ENCODE measurements at places on chromosomes 12 and 14.

- no peak for DNase-seq
Measured at GRCh38 chr12:108182096-108182495, 53.0 kb downstream of the WSCD2 start.

GRCh38 chr12:87760943-87761342 lies 268.3 kb downstream of the C12orf50 start:
- DNase-seq, result no peak

DNA sequence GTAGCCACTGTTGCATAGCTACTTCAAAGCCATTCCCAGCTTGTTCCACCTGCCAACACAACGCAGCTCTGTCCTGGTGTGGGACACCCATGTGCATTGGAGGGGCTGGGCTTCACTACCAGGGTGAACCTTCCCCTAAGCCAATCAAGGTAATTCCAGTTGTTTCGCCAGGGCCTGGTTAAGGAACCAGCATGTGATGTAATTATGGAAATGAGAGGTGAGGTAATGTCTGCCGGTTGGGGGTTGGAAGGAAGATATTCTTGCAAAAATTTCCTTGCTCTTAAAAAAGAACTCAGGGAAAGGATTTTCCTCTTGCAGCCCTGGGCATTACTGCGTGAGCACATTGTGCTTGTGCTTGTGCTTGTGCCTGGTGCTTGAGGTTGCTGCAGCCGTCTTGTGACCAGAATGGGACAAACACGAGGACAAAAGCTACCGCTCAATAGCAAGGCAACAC lies 14.9 kb downstream of the TUBA1C start:
- DNase-seq, result no peak

- no peak for DNase-seq
Measured at GRCh38 chr12:100138048-100138802, 4.4 kb downstream of the BLTP3B start.

GRCh38 chr14:30874120-30874998 lies at the start of gene COCH:
COCH (plus strand) TSS chr14:30874559; CDS start chr14:30874939, 380 bp downstream.
- peak; percentile 3 for DNase-seq

- no peak for DNase-seq
Measured at GRCh38 chr12:113472191-113473121, 785 bp upstream of the LHX5 start.

GRCh38 chr14:61483476-61483875 lies 162.1 kb downstream of the PRKCH start:
- DNase-seq, result no peak

- DNase-seq, result no peak
Measured at GRCh38 chr12:104025771-104026170, 24.2 kb downstream of the GLT8D2 start.

- no peak for DNase-seq
Measured at GRCh38 chr14:102693006-102693755, 84.1 kb upstream of the TRAF3 start.

DNA sequence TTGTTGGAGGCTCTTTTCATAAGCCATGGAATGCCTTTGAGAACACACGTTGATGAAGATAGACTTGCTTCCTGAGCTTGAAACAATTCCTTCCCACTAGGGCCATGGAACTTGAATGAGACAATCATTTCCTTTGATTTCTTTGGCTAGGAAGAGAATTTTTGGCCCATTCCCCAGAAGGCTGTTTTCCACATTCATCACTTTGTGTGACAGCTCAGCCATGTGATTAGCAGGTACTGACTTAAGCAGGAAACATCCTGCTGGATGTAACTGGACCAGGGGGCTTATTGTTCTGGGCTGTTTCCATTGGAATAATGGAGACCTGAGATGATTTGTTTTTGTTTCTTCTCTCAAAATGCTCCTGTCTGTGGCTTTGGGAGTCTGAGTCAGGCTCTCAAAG lies 469.8 kb upstream of the SEL1L start:
- DNase-seq, result no peak

DNA sequence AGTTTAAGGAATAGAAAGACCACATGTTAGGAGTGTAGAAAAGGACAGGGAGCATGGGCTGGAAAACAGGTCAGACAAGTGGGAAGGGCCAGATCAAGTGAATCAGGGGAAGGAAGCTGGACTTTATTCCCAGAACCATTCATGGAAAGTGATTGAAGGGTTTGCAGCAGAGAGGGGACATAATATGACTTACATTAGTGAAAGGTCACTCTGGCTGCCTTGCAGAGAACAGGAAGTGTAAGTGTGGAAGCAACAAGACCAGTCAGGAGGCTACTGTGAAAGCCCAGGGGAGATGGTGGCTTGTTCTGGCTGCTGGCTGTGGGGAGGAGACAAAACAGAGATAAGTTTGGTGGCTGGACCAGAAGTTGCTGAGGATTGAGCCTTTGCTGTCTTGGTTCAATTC lies 69.1 kb downstream of the VCPKMT start:
- no peak for DNase-seq

- no peak for DNase-seq
Measured at GRCh38 chr14:92417759-92418158, 94.8 kb downstream of the SLC24A4 start.

- DNase-seq, result no peak
Measured at GRCh38 chr14:72980863-72981262, 46.0 kb downstream of the ZFYVE1 start.

- DNase-seq, result no peak
Measured at GRCh38 chr14:45222485-45223262, 30.3 kb downstream of the MIS18BP1 start.

- no peak for DNase-seq
Measured at GRCh38 chr14:36663404-36664321, 2.0 kb downstream of the PAX9 start.

GRCh38 chr12:69240631-69240995 lies 1.2 kb downstream of the CPSF6 start:
- peak; percentile 5 for DNase-seq

GRCh38 chr12:9626291-9626690 lies 18.6 kb upstream of the KLRB1 start:
- no peak for DNase-seq

GRCh38 chr14:89314274-89314673 lies 102.8 kb downstream of the FOXN3 start:
- DNase-seq, result no peak

DNA sequence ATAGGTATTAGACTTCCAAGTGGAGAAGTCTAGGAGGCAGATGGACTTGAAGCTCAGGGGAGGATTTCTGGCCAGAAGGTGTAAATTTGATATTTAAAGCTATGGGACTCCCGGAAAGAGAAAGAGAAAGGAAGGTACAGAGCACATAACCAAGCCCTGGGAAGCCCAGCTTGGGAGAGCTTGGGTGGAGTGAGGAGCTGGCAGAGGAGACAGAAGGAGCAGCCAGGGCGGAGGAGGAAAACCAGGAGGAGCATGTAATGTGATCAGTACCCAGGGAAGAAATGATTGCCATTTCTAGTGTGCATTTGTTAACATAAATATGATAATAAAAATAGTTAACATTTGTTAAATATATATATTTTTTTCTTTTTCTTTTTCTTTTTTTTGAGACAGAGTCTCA lies 67.4 kb downstream of the KICS2 start:
- DNase-seq, result no peak

DNA sequence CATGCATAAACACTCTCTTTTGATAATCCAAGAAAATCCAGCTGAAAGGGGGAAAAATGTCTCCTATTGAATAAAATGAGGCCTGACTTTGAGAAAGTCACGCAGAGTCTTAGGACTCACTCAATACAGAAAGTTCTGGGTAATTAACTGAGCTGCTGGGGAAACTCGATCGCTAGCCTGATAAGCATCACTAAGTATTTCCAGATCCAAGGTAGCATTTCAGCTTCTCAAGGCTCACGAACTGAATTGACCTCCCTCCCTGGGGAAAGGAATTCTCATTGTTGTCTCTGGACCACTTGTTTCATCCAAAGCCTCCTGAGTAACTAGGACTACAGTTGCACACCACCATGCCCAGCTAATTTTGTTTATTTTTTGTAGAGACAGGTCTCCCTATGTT lies 13.8 kb upstream of the ANAPC5 start:
- no peak for DNase-seq

GRCh38 chr12:124542021-124542949 lies 25.1 kb downstream of the NCOR2 start:
- DNase-seq, result no peak

GRCh38 chr14:91927191-91927590 lies 20.3 kb downstream of the FBLN5 start:
- no peak for DNase-seq

DNA sequence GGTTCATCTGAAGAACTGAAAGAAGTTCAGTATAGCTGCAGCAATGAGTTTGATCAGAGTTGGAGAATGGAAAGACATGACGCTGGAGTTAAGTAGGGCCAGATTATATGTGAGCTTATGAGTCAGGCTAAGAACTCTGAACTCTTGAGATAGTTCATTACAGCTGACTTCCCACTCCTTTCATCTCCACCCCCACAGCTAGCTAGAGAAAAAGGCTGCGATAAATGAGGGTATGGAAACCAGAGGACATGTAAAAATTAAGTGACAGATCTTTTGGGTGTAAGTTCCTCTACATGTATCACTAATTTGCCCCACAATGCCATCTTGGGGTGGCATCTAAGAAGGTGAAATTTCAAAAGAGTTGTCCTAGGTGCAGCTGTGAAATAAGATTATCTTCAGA lies 28.6 kb downstream of the PYM1 start:
- no peak for DNase-seq

GRCh38 chr14:101072070-101072469 lies 168.5 kb upstream of the RTL1 start:
- no peak for DNase-seq

- no peak for DNase-seq
Measured at GRCh38 chr12:50162230-50162629, 4.9 kb downstream of the CERS5 start.

DNA sequence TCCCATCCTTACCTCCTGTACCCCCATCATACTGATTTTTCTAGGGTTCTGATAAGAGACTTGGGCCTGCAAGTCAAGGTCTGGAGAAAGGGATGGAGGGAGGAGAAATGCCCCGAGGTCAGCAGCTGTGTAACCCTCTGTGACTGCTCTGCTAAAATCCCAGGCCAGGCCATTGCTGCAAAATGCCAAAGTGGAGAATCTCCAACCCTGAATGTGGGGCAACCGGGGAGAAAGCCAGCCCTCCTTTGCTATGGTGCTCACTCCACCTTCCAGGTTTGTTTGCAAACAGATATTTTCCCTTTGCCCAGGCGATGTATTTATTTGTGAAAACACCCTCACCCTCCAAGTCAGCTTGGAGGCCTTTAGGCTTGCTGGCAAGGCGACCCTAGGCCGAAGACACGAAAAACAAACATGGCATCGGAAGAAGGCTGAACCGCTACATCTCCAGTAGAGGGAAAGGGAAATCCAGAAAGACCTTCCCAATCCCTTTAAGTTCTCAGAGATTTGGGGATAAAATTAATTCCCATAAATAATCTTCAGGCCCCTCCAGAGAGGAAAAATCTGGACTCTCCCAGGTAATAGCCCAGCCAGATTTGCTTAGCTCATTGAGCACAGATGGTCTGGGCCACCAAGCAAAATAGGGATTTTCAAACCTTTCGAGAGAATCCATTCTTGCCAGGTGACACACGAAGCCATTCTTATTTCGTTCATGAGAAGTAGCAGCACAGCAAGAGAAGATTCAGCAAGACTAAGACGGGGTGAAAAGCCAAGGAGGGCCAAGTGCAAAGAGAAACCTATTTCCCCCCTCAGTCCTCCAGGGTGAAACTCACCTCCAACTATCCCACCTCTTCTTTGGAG lies 1.3 kb upstream of the TBX5 start:
- DNase-seq, result no peak

DNA sequence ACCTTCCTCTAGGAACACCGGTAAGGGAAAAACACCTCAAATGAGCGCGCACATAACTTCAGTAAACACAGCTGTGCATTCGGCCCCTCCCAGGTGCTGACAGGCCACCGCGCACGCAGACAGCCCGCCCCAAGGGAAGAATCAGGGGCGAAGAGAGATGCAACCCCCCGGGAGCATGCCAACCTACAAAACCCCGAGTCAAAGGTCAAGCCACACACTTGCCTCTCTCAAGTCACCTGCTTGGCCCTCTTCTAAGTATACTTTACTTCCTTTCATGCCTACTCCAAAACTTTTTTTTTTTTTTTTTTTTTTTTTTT lies 2.3 kb upstream of the CYP46A1 start:
- DNase-seq, result no peak

GRCh38 chr12:92446083-92446460 lies 256.7 kb upstream of the PLEKHG7 start:
- no peak for DNase-seq

GRCh38 chr12:88185988-88186387 lies 43.9 kb downstream of the TMTC3 start:
- DNase-seq, result no peak

- DNase-seq, result no peak
Measured at GRCh38 chr14:104093366-104094055, 8.0 kb downstream of the ASPG start.

DNA sequence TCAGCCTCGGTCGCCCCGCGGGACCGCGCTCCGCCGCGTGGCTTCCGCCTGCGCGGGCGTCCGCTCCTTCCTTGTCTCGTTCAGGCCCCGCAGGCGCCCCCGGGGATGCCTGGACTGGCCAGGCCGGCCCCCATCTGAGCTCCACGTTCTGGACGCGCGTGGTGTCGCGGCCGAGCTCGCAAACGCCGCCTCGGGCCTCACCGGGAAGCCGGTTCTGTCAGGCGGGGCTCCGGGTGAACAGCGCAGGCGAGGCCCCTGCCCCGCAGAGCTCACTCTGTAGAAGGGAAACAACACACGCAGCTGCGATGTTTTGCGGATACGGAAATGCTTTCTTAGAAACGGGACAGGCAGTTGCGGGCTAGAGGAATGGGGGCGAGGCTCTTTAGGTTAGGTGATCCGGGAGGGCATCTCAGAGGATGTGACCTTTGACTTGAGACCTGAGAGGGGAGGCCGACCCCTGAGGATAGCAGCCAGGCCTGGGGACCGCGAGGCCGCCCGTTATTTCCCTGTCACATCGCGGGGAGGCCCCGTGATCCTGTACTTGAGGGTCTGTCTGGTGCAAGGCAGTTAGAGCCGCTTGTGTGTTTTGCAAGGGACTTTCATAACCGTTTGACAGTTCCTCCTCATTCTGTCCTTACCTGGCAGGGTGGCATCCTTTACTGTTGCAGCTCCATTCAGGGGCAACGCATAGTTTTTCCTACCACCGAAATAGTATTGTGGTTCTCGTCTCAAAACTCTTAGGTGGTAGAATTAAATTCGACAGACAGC lies 584 bp downstream of the VRK1 start:
- DNase-seq, result peak; percentile 0

GRCh38 chr12:47554046-47554653 lies 151.7 kb downstream of the RPAP3 start:
- DNase-seq, result no peak

- DNase-seq, result no peak
Measured at GRCh38 chr14:23153851-23154796, 29.3 kb downstream of the SLC7A8 start.

Data from activated T-helper 1 cell treated with anti-CD3 and anti-CD28 coated beads, Interleukin-2, amount 50 U/mL, for 16 hours (primary cell).